Activated CD8-positive, alpha-beta memory T cell treated with anti-CD3 and anti-CD28 coated beads, Interleukin-2, amount 50 U/mL, for 4 hours (primary cell): ENCODE measurements at places on chromosomes 1 and 21.

DNA sequence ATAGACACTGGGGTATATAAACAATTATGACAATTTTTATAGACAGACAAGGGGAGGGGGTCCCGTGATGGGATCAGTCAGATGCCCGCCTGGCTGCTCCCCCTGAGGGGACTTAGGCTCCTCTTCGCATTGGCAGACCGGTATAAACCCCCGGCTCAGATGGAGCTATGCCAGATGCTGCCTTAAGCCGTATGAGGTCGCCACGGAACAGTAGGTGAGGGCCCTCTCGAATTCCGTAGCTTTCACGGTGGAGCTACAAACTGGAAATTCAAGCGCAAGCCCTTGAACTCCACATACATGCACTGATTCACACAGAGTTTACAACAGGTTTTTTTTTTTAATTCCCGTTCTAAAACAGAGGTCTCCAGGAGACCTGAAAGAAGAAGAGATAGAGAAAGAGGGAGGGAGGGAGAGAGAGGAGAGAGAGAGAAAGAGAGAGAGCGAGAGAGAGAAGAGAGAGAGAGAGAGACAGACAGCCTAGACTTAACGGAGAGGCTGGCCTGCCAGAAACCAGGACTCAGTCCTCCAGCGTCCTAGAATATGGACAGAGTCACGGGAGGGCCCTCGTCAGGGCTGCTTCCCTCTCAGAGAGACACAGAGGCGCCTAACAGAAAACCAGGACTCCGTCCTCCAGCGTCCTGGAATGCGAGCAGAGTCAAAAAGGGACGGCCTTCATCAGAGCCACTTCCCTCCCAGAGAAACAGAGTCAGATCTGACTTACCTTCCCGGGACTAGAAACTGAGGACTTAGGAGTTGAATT lies 24.4 kb upstream of the TMEM54 start:
- DNase-seq: no peak

GRCh38 chr1:92201973-92202372 lies 15.7 kb upstream of the C1orf146 start:
- no peak for DNase-seq

- DNase-seq: no peak
Observed at GRCh38 chr1:157307491-157307890, 169.3 kb upstream of the ETV3 start.

GRCh38 chr1:59220356-59220755 lies 76.5 kb upstream of the FGGY start:
- no peak for DNase-seq

DNA sequence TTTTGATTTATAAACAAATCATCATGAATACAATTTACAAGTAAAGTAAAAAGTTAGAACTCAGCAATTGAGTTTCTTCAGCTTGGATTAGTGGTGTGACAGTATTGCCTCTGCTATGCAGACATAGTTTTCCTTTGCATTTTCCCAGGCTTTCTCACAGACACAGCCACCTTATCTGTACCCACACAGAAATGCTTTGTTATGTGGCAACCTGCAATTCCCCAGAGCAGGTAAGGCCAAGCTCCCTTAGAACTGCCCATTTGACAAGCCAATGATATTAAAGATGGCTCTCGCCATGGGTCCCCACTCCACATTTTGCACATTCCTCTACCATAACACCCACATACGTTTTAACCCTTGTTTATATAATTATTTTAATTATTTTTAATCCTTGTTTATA lies 14.2 kb downstream of the FMO5 start:
- DNase-seq: no peak

GRCh38 chr1:234899041-234899729 lies 229.5 kb downstream of the TOMM20 start:
- no peak for DNase-seq

DNA sequence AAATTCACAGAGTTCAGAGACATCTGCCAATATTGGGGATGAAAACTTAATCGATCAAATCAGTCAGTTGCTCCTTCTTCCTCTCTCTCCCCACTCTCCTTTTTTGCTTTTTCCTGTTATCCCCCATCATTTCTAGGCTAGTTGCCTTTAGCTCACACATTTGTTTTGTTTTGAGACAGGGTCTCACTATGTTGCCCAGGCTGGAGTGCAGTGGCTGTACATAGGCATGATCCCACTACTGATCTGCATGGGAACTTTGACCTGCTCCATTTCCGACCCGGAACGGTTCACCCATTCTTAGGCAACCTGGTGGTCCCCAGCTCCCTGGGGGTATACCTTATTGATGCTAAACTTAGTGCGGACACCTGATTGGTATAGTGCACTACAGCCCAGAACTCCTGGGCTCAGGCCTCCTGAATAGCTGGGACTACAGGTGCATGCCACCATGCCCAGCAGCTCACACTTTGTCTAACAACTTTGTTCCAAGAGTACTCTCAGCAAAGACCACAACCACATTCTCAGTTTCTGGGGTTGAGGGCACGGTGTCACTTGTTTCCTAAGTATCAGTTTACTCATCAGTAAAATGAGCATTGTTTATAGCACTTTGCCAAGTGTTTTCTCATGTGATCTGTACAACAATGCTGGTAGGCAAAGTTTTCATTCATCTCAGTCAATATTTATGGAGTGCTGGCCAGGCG lies 6.7 kb upstream of the ELOA start:
- DNase-seq: no peak

DNA sequence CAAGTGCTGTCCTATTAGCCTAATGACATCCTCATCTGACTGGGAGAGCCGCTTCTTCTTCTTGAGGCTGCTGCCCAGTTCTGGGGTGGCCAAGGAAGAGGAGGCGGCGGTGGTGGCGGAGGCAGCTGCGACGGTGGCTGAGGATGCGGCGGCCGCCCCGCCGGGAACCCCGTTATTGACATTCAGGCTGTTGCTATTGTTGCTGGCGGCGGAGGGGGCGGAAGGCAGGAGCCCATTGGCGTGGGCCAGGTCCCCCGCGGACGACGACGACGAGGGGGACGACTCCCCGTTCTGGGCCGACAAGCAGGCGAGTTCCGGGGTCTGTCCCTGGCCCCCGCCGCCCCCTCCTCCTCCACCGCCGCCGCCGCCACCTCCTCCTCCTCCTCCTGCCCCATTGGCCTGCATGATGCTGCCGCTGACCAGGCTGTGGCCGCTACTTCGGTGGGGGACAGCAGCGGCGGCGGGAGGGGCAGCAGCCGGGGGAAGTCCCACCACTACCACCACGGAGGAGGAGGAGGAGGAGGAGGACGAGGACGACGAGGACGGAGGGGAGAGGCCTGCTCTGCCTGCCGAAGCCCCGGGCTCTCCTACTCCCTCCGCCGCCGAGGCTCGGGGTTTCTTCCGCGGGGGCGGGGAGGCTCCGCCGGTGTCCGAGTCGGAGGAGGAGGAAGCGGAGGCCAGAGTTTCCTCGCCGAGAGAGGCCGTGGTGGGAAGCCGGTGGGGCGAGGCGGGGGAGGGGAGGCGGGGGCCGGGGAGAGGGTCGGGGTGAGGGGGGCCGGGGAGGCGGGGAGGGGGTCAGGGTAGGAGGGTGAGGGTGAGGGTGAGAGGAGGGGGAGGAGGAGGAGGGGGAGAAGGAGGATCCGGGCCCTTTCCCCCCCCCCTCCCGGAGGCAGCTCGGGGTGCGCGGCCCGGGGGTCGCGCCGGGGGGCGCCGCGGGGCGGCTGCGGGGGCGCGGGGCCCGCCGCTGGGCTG lies 610 bp downstream of the WDR26 start:
- peak; percentile 51 for DNase-seq

- DNase-seq: no peak
Observed at GRCh38 chr1:60444680-60445079, 371.1 kb upstream of the C1orf87 start.

- no peak for DNase-seq
Observed at GRCh38 chr1:245153552-245154428, 995 bp upstream of the KIF26B start.

DNA sequence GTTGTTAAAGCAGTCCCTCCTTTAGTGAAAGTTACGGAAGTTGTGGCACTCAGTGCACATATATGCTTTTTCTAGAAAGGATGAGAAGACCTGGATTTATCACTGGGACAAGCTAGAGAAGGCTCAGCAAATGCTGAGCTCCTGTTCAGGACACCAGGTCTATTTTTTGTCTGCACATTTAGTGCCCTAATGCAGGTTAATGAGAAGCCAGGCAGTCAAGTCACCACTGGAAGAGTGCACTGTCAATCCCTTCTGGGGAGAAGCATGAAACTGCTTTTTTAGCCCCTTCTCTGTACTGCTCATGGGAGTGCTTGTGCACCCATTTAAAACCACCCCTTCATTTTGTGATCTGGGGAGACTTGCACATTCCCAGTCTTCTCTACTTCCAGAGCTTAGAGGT lies 624.1 kb upstream of the USP24 start:
- DNase-seq: no peak

- no peak for DNase-seq
Observed at GRCh38 chr1:52574594-52574993, 21.7 kb upstream of the TUT4 start.

GRCh38 chr1:91792489-91793071 lies 93.4 kb downstream of the TGFBR3 start:
- no peak for DNase-seq
